ENCODE measurements at places on chromosomes 2 and 18.

GRCh38 chr2:219521066-219521880, 7.0 kb downstream of the ASIC4 start:
- DNase-seq, result no peak

GRCh38 chr2:137187216-137187615, 421.9 kb downstream of the THSD7B start:
- DNase-seq, result no peak

GRCh38 chr2:186496401-186496800, 10.3 kb downstream of the ZC3H15 start:
- DNase-seq, result no peak

DNA sequence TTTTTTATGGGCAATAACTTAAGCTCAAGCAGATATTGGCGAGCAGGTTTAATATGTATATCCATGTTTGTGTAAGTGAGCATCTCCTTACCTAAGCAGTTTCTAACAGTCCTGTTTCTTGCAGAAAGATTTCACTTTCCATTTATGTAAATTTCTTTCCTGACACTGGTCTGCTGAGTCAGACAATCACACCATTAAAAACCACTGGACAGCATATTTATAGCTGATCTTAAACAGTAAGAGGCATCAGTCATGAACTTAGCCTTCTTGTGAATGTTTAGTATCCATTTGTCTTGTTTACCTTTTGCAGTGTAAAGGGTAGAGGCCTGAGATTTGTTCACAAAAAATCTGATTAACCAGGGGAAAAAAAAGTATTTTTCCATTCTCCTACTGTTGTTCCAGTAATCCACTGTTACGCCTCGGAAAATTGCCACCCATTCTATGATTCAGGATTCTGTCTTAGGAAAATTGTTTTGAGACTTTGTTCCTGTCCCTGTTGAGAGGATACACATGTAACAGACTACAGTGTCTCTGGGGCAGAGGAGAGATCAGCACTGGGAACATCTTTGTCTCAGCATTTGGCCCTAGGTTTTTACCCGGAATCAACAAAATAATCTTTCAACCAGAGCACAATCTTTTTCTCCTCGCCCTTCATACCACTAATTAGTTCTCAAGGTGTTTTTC, 521.0 kb upstream of the NRP2 start:
- no peak for DNase-seq

DNA sequence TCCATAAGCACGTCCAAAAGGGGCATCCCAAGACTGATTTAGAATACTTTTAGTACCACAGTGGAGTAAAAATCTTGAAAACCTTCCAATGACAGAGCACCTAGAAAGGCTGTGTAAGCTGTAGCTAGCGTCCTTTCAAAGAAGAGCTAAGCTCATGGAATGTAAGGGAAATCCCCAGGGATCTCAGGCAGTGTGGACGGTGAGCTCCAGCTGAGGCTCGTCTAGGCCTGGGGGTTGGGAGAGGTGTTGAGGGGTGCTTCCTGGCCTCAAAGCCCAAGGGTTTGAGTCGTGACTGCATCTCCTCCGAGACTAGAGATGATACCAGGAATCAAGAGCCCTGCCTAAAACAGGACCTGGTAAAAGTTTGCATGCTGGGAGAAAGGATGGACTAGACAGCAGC, 7.6 kb downstream of the CTIF start:
- DNase-seq, result no peak

DNA sequence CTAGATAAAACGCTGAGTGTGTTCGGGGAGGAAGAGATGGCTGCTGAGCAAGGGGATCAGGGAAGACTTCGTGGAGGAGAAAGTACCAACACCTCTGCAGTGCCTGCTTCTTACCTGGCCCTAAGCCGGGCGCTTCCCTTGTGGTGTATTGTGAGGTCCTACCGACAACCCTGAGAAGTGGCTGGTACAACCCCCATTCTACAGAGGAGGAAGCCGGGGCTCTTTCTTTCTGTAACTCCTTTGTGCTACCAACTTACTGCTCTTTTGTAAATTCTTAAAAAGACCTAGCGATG, 96.9 kb downstream of the ARMC9 start:
- DNase-seq, result no peak

GRCh38 chr2:112749755-112750559, 14.5 kb downstream of the CKAP2L start:
- peak; percentile 74 for DNase-seq

- DNase-seq, result no peak
Observed at GRCh38 chr2:215753808-215754207, 259.5 kb downstream of the MREG start.

DNA sequence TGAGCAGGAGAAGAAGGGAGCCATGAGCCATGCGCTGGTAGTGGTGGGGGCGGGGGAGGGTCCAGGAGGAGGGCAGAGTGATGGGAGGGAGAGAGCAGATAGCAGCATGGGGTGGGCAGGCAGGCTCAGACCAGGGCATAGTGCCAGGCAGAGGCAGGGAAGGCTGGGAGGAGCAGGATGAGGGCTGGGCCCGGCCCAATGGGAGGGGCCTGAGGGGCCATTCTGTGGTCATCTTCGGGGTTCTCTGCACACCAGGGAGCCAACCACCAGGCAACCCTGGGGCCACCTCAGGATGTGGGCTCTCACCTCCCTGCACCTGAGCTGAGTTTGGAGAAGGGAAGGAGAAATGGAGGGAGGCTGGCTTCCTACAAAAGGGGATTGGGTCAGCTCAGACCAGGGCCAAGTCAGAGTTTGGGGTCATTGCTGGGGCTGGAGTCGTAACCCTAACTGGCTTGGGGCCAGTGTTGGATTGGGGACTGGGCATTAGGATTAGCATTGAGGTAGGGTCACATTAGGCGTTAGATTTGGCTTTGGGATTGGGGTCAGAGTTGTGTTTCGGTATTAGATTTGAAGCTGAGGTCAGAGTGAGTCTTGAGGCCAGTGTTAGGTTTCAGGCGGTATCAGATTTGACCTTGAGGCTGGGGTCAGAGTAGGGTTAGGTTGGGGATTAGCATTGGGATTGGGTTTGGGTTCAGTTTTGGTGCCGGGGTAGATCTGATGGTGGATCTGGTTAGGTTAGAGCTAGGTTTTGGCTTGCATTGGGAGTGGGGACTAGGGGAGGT, 11.2 kb downstream of the VIL1 start:
- no peak for DNase-seq

DNA sequence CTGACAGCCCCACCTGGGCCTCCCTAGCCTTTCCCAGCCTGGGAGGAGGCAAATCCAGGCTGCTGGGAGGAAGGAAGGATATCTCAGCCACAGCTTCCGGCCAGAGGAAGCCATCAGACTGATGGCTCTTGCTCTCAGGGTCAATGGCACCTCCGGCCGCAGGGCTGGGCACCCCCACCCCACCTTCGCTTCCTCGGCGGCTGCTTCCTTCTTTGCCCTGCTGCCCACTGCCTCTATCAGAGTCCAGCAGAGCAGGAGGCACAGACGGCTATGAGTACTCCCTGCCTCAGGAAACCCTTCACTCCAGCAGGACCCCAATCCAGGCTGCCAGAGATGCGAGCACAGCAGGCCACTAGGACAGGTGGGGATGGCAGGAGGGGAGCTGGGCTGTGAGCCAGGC, 3.3 kb downstream of the SEMA4C start:
- no peak for DNase-seq

DNA sequence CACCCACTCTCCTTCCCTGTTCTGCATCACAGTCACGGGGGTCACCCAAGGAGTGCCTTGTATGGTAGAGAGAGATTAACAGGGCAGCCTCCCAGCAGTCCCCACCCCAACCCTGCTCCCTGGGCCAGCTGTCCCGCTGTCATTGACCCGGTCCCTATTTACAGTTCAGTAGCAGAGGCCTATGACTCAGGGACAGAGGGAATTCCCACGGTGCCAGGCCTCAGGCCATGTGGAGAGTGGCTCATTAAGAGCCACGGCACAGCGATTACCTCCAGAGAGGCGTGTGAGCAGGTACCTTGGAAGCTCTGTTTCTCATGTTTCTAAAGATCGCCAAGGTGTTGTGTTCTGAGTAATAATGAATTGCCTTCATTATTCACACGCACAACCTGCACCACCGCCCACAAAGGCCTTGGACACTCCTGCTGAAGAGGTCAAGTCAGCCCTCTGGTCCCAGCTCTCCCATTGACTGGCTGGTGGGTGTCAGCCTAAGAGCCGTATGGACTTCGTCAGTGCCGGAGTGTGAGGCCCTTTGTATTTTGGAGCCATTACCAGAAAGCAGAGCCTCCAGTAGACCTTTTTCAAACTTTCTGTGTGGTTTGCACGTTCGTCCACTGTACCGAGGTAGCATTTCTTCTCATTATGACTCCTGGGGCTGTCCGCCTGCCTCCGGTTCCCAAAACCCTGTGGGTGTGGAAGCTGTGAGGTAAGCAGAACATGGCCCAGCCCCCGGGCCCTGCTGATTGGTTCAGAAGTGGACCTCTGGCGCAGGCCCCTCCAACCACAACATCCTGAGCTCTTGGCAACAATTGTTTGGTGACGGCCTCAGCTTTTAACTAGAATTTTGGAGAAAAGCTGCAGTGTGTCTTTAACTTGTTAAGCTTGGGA, 47.0 kb downstream of the SERTAD2 start:
- no peak for DNase-seq

DNA sequence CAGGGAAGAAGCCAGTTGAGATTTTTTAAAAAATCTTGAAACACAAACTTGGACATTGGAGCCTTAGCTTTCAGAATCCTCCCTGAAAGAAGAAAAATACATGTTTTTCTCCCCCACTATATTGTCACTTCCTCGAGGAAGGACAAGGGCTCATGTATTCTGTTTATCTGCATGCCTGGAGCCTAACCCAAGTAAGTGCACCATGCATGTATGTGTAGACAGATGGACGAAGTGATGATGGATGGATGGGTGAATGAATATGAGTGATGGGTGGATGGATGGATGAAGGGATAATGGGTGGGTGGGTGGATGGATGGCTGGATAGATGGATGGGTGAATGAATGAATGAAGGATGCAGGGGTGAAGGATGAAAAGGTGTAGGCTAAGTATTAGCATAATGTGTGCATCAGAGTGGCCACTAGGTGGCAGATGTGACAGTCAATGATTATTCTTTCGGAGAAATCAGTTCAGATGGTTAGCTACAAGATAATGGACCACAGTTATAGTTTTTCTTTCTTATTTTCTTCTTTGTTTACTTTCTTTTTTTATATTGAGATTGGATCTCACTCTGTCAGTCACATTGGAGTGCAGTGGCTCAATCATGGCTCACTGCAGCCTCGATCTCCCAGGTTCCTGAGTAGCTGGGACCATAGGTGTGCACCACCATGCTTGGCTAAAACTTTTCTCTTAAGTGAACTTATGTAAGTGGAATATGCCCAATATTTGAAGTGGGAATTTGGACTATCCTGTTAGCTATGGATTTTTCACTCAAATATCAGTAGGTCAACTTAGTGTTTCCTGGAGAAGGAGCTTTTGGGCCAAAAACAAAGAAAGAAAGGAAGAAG, 18.5 kb upstream of the CCDC93 start:
- DNase-seq, result no peak

DNA sequence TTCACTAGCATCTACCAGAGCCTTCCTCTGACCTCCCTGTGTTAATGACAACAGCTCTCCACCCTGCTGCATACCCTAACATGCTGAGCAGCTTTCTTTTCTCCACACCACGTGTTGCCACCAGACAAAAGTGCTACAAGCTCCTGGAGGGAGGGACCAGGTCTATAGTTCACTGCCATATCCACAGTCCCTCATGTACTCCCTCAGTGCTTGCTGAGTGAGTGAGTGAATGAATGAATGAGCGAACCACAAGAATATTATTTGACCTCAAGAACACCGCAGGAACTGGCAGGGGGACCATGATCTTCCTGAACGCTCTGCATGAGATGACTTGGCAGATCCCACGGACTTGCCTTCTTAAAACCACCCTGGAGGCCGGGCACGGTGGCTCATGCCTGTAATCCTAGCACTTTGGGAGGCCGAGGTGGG, 47.4 kb upstream of the CAB39 start:
- no peak for DNase-seq

GRCh38 chr2:13504808-13505207, 788.1 kb downstream of the TRIB2 start:
- DNase-seq, result no peak

GRCh38 chr18:54712306-54712705, 116.0 kb upstream of the RAB27B start:
- DNase-seq, result no peak

DNA sequence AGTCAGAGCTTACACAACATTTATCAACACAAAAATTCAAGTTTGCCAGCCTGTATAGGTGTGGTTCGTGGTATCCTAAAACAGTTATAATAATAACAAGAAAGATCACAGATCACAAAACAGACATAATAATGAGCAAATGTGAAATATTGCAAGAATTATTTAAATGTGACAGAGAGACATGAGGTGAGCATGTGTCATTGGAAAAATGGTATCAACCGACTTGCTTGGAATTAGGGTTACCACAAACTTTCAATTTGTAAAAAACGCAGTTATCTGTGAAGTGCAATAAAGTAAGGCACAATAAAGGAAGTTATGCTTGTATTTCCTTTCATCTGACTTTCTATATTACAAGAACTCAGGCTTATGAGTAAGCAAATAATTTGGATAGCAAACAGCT, 116.8 kb downstream of the IKZF2 start:
- no peak for DNase-seq

DNA sequence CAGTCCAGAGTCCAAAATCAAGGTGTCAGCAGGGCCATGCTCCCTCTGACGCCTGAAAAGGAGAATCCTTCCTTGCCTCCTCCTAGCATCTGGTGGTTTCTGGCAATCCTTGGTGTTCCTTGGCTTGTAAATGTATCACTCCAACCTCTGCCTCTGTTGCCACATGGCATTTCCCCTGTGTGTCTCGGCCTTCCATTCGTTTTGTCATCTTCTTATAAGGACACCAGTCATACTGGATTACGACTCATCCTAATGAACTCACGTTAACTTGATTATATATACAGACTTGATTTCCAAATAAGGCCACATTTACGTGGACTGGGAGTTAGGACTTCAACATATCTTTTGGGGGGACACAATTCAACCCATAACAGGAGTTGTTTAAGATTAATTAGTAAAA, 15.8 kb downstream of the PMAIP1 start:
- no peak for DNase-seq

DNA sequence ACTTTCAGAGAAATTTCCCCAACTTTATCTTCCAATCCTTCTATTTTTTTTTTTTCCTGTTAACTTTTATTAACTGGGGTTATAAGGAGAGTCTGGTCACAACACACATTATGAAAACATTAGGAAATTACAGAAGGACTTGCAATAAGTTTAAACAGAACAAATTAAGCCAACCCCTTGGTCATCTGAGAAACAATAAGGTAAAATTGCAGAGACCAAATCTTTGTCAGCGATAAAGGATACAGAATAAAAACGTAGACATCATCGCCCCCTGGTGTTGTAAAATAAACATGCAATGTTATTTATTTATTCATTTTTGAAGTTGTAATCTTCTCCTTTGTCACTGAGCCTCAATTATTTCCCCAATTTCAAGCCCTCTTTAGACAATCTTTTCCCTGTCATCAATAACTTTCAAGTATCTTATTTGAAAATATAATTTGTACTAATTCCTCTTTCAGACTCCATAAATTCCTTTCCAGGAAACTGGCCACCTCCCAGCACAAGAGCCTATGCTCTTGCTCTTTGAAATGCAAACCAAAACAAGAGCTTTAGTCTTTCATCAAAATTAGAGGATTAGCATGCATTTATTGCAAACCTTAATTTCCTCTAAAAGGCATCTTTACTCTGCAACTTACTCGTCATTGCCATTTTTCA, 19.5 kb downstream of the G6PC2 start:
- no peak for DNase-seq
